ENCODE measurements at places on chromosomes 1 and 21.

- DNase-seq = no peak
These were observed 190.5 kb downstream of the ZP4 start for GRCh38 chr1:237700181-237700580.

GRCh38 chr1:171486048-171486519, 754 bp downstream of the PRRC2C start:
- peak; percentile 91 for DNase-seq

GRCh38 chr1:116827607-116828105, 73.4 kb downstream of the CD2 start:
- DNase-seq = no peak

DNA sequence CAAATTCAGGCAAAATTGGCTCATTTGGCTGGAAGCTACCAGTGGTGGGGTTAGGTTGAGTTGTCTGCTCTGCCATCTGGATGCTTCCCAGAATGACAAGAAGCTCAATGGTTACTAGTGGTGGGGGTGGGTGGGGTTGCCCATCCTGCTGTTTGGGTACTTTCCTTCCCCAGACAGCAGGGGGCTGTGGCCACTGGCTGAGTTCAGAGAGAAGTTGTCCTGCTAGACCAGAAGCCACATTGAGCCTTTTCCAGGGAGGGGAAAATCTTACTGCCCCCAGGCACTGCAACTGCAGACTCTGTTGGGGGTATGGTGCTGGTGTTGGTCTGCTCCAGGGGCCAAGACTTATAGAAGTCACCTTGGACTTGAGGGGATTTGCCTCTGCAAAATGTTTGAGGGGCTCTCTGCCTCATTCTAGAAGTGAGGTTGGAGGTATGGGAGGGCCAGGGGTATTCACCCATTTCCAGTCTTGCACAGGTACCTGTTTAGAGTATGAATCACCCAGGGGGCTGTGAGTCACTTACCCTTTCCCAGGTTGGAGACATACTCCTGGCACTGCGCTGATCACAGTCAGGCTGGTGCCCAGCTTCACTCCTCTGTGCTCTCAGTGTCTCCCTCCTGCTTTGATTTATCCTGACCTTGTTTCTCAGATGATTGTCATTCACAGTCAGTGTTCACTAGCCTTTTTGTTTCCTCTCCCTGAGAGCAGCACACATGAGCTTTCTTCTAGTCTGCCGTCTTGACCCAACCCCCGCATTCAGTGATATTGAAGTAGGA, 89.1 kb upstream of the NEGR1 start:
- DNase-seq = no peak

DNA sequence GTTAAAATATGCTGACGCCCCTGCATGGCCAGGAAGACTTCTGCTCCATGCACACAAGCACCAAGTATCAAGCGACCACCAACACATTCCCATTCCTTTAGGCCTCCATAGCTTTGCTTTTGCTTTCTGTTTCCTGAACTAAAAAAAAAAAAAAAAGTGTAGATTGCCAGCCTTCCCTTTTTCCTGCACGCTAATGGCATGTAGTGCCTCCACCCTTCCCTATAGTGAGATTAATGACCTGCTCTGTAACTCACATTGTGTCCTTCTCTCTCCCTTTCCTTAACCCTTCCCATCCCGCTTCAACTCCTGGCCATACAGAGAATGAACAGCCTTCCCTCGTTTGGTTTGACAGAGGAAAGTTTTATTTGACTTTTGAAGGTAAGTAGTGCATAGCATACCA, 57.1 kb upstream of the DYNLT5 start:
- DNase-seq = no peak

- no peak for DNase-seq
These were observed 62.9 kb upstream of the TMPRSS2 start for GRCh38 chr21:41570791-41571355.

- DNase-seq = no peak
These were observed 51.1 kb upstream of the H6PD start for GRCh38 chr1:9183441-9183840.

Measured in CD4-positive, alpha-beta T cell treated with Interleukin-12 subunit alpha and Interleukin-12 subunit beta, for 1 hour (primary cell).